ENCODE measurements at places on chromosomes 6 and 20. TPM values are rescaled to one million over a fixed set of nuclear protein-coding genes. Genes with fewer than 3 reads are reported as not detected.

- DNase-seq: no peak
Measured at GRCh38 chr20:38355161-38356012, 9.1 kb downstream of the LBP start.

GRCh38 chr6:35960187-35960586 lies 39.3 kb upstream of the SRPK1 start:
- DNase-seq: no peak

DNA sequence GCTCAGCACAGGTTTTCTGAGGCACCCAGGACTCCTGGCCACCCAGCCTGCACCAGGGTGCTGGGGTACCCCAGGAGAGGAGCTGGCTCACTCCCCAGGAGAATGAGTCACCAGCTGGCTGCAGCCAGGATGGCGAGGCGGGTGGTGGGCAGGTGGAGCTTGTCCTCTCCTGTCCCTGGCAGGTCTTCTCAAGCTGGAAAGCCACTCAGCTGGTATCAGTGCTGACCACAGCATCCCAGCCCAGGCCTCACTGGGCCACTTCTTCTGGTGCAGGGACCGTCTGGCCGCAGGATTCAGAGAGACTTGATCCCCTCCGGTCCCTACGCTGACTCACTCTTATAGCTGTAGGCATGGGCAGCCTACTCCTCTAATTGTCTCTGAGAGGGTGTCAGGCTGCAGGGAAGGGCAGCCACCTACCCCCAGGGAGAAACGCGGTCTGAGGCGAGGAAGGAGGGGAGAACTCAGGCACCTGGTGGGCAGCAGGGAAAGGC lies 22.2 kb downstream of the TFEB start:
- no peak for DNase-seq

- no peak for DNase-seq
Measured at GRCh38 chr6:97813889-97814567, 531.0 kb upstream of the MMS22L start.

Gene CMTR1
- total RNA-seq: 25.4 TPM

Gene CSE1L
- total RNA-seq: 52.6 TPM

Gene ENPP3
- 0.40 TPM for total RNA-seq

All from lung microvascular endothelial cell (primary cell).